ENCODE measurements at places on chromosomes 12 and 14. TPM values are rescaled to one million over a fixed set of nuclear protein-coding genes. Genes with fewer than 3 reads are reported as not detected.

The PUS1 gene
- total RNA-seq: 20.2 TPM

The LBHD2 gene
- total RNA-seq: not detected

The GLIPR1L1 gene
- total RNA-seq: not detected

The TAS2R31 gene
- 12.6 TPM for total RNA-seq

The TAS2R14 gene
- 6.8 TPM for total RNA-seq

The WNT1 gene
- not detected for total RNA-seq

The SUDS3 gene
- total RNA-seq: 36.0 TPM

The SERPINA10 gene
- not detected for total RNA-seq

The GPR132 gene
- total RNA-seq: not detected

The MORN3 gene
- 0.29 TPM for total RNA-seq

The CTSG gene
- not detected for total RNA-seq

The CAPZA3 gene
- not detected for total RNA-seq

The APOF gene
- total RNA-seq: not detected

The KRT78 gene
- not detected for total RNA-seq

The TAS2R8 gene
- total RNA-seq: not detected

The CACNA1C gene
- not detected for total RNA-seq

The KCNH3 gene
- 0.14 TPM for total RNA-seq

The KRT6C gene
- not detected for total RNA-seq

The XRCC3 gene
- total RNA-seq: 27.0 TPM

The GRIP1 gene
- total RNA-seq: 0.07 TPM
